Stimulated activated CD4-positive, alpha-beta T cell treated with anti-CD3 and anti-CD28 coated beads, Interleukin-1b, Interleukin-23, amount 100 ng/mL, for 48 hours (primary cell): ENCODE measurements at places on chromosomes 5 and 9.

DNA sequence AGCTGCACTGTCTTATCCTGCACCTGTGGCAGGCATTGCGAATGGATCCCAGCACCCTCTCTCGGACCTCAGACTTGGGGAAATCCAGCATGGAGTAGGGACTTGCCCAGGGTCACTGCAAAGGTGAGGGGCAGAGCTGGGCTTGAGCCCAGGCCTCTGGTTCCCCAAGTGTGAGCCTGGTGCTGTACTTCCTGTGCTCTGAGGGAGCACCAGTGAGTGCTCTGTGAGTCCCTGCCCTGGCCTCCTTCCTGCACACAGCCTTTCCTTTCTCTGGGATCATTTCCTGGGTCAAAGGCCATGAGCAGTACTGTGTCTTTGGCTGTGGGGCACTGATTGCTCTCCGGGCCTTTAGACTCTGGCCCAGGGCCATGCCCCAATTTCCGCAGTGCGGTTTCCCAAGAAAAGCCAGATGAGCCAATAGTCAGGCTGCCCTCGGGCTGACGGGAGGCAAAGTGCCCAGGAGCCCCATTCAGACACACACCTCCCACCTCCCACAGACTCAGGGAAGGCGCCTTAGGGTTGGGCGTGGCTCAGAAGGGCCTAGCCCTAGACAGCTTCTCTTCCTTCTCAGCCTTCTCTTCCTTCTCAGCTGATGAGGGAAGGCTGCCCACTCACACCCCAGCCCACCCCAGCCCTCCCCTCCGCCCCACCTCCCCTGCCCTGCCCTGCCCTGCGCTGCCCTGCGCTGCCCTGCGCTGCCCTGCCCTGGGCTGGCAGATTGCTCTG, 23.3 kb upstream of the TRIM14 start:
- DNase-seq: no peak

DNA sequence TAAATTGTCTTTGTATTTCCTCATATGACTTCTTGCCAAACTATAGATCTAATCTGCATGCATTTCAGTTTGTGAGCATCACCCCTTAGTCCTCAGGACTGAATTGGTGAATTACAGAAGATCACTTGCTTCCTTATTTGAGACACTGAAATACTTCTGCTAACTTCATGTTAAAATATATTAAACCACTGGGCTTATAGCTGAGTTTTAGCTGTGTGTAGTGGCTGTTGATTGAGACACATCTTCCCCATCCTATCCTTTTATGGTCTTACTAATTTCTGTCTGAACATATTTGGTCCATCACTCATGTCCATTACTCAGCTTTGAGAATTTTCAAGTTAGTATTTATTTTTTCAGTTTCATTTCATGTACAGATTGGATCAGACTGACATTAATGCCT, 295.9 kb downstream of the PSAT1 start:
- DNase-seq: no peak

GRCh38 chr9:87546704-87547103, 49.0 kb downstream of the DAPK1 start:
- no peak for DNase-seq

DNA sequence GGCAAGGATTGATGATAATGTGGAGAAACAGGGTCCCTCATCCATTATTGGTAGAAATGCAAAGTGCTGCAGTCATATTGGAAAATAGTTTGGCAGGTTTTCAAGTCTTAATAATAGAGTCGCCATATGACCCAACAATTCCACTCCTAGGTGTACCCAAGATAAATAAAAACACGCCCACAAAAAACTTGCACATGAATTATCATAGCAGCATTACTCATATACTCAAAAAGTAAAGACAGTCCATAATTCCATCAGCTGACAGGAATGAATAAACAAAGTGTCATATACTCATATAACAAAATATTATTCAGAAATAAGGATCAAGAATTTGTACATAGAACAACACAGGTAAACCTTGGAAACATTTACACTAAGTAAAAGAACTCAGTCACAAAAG, 242.9 kb upstream of the FTMT start:
- DNase-seq: no peak

GRCh38 chr5:38718771-38719391, 126.9 kb upstream of the OSMR start:
- no peak for DNase-seq

DNA sequence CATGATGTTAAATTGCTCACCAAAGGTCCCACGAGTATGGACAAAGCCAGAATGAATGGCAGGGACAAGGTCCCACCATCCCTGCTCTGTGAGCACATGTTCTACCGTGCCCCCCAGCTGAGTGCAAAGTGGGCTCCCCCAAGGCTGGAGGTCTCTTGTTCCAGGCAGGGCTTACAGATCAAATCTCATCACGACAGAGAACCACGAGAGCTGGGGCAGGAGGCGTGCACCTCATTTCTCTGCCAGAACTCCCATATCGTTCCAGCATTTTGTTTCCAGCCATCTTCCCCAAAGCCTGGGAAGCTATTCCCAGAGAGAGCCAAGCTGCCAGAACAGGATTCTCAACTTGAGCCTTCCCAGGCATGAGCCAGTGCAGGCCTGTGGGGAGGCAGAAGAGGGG, 108.5 kb downstream of the ZNF354C start:
- DNase-seq: no peak

GRCh38 chr9:81393985-81394811, 295.1 kb downstream of the TLE1 start:
- no peak for DNase-seq

GRCh38 chr9:112831281-112831851, 59.3 kb downstream of the SLC46A2 start:
- no peak for DNase-seq

DNA sequence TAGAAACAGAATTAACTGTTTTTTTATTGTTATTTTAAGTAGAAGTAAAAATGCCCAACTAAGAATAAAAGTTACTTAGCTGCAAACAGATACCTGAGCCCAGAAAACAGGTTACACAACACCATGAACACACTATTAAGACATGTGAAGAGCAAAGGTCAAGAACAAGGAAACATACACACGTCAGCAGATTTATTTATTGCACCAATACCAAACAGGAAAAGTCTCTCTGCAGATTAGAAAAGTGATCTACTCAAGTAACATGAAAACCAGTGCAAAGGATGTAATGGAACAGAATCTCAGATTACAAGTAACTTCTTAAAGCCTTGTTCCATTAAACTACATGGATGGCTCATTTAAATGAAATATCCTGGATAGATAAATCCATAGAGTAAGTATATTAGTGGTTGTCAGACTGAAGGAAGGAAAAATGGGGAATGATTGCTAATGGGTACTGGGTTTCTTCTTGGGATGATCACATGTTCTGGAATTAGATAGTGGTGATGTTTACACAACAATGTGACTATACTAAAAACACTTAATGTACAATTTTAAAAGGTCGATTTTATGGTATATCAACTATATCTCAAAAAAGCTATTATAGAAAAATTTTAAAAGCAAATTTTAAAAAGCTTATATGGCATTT, 6.1 kb downstream of the SAR1B start:
- DNase-seq: no peak

DNA sequence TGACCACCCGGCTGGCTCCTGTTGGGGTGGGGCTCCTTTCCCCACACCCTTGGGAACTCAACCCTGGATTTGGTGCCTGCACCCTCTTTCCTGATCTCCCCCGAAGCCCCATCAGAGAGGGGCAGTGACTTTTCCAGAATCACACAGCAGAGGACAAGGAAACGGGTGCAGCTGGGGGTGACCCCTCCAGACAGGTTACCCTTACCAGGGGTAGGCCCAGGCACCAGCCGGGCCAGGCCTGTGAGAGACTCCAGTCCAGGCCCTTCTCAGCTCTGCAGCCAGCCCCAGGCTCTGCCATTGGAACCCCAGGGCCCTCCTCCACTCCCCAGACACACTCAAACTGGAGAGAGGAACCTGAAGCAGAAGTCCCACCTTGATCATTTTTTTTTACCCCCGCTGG, 19.0 kb upstream of the PHYHD1 start:
- no peak for DNase-seq

- DNase-seq: no peak
These were observed 441.3 kb upstream of the CCNG1 start for GRCh38 chr5:162996053-162996452.
